Hematopoietic multipotent progenitor cell treated with erythropoietin and hydrocortisone succinate and interleukin-3 and kit ligand, for 8 days (in vitro differentiated cells): ENCODE measurements at places on chromosomes 2 and 18.

- DNase-seq = no peak
These were observed 107.7 kb downstream of the MREG start for GRCh38 chr2:215905691-215906090.

- no peak for DNase-seq
These were observed 17.6 kb downstream of the NEB start for GRCh38 chr2:151716721-151717120.

- no peak for DNase-seq
These were observed 29.5 kb downstream of the TNP1 start for GRCh38 chr2:216830346-216830745.

DNA sequence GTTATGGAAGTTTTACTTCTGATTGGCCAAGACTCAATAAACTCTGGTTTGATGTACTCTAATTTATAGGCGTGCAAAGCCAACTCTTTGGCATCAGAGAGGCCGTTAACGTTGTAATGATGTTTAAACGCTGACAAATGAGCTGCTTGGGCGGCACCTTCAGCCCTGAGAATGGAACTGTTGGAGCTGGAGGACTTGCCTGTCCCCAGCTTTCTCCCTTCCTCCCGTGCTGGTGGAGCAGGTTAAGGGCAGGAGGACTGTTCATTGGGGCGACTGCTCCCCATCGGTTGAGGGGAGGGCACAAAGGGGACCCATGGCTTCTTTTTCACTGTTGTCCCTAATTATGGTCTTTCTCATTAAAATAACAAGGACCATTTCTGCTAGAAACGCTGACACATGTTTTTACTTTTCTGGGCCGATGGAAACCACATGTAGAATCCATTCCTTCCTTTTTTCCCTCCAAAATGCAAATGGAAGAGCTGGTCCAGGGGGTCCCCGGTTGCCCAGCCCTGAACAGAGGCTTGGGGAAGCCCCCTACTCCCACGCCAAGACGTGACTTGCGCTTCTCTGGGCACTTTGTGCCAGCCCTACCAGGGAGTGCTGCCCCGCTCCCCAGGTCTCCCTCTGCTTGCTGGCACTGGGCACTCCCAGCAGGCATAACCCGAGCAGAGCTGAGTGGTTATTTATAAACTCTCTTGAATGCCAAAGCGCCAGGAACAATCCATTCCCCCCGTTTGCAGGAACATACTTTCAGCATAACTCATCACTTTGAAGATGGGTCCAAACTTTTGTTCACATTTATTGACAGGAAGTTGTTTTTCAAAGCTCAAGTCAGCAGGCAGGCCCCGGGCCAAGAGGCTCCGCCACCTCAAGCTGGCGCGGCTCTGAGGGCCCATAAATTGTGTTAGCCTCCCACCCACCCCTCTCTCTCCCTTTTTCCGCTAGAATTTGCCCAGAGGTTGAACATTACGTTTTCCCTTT, 170.1 kb downstream of the ASB1 start:
- no peak for DNase-seq

- DNase-seq = no peak
These were observed 183.8 kb upstream of the MSH6 start for GRCh38 chr2:47599171-47599570.

DNA sequence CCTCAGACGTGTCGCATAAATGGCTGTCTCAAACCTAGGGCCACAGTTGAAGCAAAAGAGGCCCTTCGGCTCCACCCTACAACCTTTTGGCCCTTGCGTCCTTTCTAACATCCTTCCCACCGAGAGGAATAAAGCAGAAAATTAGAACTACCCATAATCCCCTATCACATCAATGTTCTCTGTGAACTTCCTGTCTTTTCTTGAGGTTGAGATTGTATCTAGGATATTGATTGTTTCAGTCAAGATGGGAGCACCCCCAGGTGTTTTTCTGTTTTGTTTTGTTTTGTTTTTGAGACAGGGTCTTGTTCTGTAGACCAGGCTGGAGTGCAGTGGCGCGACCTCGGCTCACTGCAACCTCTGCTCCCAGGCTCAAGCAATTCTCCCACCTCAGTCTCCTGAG, 23.6 kb downstream of the INPP5D start:
- no peak for DNase-seq

DNA sequence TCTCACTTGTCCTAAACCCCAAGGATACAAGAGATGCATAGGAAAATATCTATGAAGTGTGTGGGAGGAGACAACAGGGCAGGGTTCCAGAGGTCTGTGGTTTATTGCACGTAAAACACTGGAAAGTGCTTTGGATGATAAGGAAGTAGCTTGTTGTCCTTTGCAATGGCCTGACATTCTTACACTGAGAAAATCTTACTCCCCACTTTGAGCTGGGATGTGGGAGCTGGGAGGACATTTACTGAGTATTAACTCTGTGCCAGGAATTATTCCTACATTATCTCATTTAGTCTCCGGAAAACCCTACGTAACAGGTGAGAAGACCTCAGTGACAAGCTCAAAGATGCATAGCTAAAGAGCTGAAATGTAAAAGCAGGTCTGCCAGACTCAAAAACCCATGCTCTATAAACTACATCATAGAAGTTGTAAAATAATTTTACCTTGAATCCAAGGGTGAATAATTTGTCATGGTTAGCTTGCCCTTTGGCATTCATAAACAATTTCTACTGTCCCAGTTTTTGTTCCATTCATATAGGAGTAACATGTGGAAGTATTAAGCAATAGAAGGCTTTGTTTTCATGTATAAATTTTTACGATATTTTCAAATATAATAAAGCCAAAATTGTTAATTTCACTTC, 9.2 kb upstream of the GALNT3 start:
- DNase-seq = peak; percentile 39

- no peak for DNase-seq
These were observed 182.8 kb upstream of the RAB12 start for GRCh38 chr18:8426401-8426800.

GRCh38 chr18:57009844-57010243, 137.0 kb upstream of the BOD1L2 start:
- DNase-seq = no peak

- DNase-seq = peak; percentile 6
These were observed 1337.6 kb upstream of the SLC39A10 start for GRCh38 chr2:194319222-194319992.

DNA sequence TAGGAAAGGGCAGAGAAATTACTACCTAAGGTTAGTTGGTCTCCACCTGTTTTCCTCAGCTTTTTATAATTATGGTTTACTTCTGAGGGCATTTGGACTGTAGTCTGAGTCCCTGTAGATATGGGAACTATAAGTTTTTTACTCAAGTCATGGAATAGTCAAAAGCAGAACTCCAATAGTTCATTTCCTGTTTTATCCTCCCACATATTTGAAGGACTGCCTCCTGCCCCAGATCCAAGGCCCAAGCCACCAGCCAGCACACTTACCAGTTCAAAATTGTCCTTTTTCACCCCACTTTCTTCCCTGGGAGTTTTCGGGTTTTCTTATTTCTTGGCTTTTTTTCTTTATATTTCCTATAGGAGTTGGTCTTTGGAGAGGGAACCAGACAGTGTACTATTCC, 164.1 kb downstream of the MBD5 start:
- DNase-seq = no peak

- DNase-seq = peak; percentile 78
These were observed 100.5 kb downstream of the CAPN13 start for GRCh38 chr2:30706534-30707303.

GRCh38 chr2:117977696-117978095, 36.2 kb downstream of the CCDC93 start:
- DNase-seq = no peak

GRCh38 chr2:64127119-64127518, 17.1 kb downstream of the PELI1 start:
- DNase-seq = no peak

- peak; percentile 30 for DNase-seq
These were observed 106.3 kb downstream of the TTN start for GRCh38 chr2:178700922-178701342.

GRCh38 chr2:74917702-74918619, 40.5 kb upstream of the POLE4 start:
- no peak for DNase-seq

DNA sequence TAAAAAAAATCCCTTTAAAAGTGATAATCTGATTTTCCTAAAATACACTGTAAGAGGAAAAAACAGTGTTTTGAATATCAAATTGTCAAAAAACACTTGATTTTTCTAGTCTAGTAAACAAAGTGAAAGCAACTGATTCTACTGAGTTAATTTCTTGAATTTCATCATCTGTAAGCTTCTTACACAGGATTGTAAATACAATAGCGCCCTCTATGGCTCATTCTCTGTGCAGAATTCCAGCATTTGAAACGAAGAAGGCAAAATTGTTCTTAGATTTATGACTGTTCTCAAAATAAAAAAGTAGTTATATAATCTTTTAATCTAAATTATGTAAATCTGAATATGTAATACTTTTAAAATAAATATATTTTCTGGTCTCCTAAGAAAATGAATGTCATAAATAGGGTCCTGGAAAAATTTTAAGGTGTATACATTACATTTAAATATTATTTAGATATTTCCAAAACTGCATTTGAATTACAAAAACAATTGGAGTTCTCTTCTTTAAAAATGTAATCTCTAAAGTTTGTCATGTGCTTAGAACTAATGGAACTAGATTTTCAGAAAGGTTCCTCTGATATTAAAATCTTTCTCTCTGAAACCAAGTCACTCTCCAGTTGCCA, 176.9 kb upstream of the MC4R start:
- peak; percentile 67 for DNase-seq

- DNase-seq = no peak
These were observed 165.2 kb downstream of the MREG start for GRCh38 chr2:215848146-215848545.

DNA sequence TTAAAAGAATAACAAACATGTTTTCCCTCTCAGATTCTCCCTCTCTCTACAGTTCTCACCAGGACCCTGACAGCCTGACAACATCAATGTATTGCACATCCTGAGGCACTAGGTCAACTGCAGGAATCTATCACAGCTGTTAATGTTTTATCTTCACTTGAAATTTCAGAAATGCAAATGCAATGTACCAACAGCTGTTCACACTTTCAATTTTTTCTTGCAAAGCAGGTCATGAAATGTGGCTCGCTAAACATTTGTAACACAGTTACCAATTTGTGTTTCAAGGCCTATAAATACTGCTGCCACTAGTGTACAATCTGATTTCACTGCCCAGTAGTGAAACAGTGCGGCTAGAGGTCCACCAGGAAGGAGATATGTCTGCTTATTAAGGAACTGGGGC, 147.8 kb downstream of the EXOC6B start:
- DNase-seq = no peak

- DNase-seq = no peak
These were observed 6.5 kb upstream of the LOXHD1 start for GRCh38 chr18:46663539-46663938.

DNA sequence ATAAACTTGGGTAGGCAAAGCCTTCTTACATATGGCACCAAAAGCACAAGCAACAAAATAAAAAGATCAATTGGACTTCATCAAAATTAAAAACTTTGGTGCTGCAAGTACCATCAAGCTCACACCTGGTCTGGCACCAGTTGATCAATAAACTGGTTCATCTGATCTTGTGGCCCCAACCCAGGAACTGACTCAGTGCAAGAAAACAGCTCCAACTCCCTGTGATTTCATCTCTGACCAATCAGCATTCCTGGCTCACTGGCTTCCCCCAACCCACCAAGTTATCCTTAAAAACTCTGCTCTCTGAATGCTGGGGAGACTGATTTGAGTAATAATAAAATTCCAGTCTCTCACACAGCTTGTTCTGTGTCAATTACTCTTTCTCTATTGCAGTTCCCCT, 8.4 kb downstream of the EPG5 start:
- DNase-seq = no peak
